ENCODE measurements at places on chromosomes 7 and 10.

- DNase-seq = no peak
These were observed 61.7 kb upstream of the PPIF start for GRCh38 chr10:79285315-79286197.

GRCh38 chr7:85602196-85602595, 415.3 kb upstream of the SEMA3D start:
- no peak for DNase-seq

GRCh38 chr7:157975401-157976372, 611.9 kb downstream of the PTPRN2 start:
- no peak for DNase-seq

- no peak for DNase-seq
These were observed 94.9 kb downstream of the OAT start for GRCh38 chr10:124323806-124324205.

DNA sequence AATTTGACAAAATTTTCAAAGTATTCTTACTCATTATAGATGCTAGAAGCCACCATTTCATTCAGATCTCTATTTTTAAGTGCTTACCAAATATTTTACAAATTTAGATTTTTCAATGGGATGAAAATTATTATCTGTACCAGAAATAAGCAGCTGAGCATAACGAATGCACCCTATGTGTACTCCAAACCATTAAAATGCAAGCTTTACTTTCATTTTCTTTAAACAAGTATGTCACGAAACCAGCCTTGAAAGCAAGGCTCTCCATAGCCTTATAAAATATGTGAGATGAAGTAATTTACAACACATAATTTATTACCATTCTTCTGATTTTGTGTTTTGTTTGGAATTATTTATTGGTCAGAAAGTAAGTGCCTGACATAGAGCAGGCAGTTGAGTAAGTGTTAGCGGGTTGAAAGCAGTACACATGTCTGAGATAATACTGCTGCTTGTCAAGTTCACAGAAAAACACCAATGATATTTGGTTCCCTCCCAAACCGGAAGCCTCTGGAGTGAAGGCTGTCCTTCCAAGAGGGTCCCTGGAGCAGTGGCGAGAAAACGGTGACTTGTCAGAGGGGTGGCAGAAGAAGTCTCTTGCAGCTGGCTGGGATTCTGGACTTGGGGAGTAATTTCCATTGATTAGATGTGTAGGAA, 322.7 kb upstream of the PFKP start:
- no peak for DNase-seq

- no peak for DNase-seq
These were observed 37.4 kb downstream of the C10orf120 start for GRCh38 chr10:122662231-122662630.

DNA sequence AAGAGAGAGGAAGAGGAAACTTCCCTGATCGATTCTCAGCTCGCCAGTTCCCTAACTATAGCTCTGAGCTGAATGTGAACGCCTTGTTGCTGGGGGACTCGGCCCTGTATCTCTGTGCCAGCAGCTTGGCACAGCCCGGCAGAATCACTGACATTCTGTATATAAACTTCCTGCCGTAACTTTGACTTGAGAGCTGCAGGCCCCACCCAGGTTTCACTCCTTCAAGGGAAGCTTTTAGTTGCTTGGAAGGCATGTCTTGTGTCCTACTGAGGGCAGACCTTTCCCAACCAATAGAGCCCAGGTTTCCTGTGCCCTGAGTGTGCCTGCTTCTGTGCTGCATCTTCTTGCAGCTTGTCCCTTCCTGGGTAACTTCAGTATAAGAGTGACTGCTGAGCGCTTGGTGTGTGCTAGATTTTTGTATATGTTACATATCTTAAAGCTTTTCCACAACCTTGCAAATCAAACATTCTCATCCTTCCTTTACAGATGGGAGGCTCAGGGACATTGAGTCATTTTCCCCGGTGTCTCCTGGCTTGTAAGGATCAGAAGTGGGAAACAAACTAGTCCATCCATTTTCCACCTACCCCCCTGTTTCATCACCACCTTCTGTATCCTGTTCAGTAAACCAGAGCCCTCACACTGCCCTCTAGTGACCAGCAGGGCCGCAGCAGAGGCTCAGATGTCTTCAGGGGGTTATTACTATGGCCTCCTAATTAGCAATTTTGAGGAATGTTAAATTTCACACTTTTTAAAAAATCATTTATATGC, 225.2 kb upstream of the PRSS58 start:
- DNase-seq = peak; percentile 45

DNA sequence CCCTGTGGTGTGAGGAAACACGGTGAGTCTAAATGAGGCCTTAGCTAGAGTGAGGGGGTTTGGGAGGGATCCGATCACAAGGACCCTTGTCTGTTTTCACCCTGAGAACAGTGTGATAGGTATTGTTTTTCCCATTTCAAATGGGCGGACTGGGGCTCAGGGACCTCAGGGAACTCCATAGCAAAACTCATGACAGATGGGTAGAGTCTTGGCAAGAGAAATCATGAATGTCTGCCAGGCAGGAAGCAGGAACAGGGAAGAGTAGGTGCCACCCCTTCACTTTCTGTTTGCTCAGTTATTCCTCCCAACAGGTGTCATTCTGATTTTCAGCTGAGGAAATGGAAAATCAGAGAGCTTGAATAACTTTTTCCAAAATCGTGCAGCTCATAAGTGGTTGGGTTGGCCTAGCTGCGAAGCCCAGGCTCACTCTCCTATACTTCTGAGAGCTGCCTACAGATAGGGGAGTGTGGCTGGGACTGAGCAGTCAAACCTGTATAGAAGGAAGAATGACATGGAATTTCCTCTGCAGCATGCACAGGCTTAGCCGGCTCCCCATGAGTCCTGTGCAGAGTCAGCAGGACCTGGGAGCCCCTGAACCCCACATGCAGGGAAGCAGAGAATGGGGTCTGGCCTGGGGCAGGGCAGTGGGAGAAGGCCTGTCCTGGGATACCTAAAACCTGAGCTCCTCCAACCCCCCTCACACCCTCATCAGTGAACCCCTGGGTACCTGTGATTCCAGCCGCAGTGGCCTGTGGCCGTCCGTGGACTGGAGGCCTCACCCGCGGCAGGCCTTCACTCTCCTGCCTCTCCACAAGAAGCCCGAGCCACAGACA, 17.6 kb upstream of the C10orf105 start:
- DNase-seq = no peak

DNA sequence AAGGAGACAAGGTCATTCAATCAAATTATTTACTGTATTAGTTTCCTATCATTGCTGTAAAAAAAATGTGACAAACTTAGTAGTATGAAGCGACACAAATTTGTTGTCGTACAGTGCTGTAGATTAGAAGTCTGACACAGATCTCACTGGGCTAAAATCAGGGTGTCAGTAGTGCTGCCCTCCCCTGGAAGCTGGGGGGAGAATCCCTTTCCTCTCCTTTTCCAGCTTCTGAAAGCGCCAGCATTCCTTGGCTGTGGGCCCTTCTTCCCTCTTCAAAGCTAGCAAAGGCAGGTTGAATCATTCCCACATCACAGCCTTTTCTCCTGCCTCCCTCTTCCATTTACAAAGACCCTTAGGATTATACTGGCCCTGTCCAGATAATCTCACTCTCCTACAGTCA, 28.0 kb downstream of the VPS41 start:
- no peak for DNase-seq

Data from CD4-positive, alpha-beta T cell treated with Interleukin-15 for 1 hour (primary cell).